ENCODE measurements at places on chromosomes 7 and 10.

- H3K4me1 ChIP-seq: no peaks in the 10 kb centered on the region
- no peak overlapping the region for H3K27ac ChIP-seq
- H3K4me3 ChIP-seq: no peak overlapping the region
- H3K36me3 ChIP-seq: no peaks in the 10 kb centered on the region
- H3K27me3 ChIP-seq: no peaks in the 10 kb centered on the region
Observed at GRCh38 chr10:67306588-67307205, 380.9 kb downstream of the LRRTM3 start.

DNA sequence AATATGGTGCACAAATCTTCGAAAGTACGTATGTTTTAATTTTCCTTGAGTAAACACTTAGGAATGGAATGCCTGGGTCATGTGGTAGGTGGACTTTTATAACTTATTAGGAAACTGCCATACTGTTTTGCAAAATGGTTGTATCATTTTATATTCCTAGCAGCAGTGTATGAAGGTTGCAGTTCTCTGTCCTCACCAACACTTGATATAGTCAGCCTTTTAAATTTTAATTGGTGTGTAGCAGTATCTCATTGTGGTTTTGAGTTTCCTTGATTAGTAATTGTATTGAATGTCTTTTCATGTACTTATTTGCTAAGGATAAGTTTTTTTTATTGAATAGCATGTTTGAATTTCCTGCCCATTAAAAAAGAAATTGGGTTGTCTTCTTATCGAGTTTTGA is 926 bp upstream of the PCBD1 start:
- no peaks in the 10 kb centered on the region for H3K27me3 ChIP-seq
- H3K4me3 ChIP-seq: no peak overlapping the region
- peaks cover 6% of the 10 kb centered on the region for H3K36me3 ChIP-seq
- DNase-seq: no peak
- peak overlapping the region; percentile 72 for H3K27ac ChIP-seq

- H3K36me3 ChIP-seq: no peaks in the 10 kb centered on the region
- no peaks in the 10 kb centered on the region for H3K4me1 ChIP-seq
- no peak for DNase-seq
Observed at GRCh38 chr10:33831591-33831990, 497.1 kb upstream of the NRP1 start.

- peaks cover 9% of the 10 kb centered on the region for H3K4me1 ChIP-seq
- no peak for DNase-seq
- no peak overlapping the region for H3K4me3 ChIP-seq
- no peaks in the 10 kb centered on the region for H3K27me3 ChIP-seq
- peaks cover 35% of the 10 kb centered on the region for H3K36me3 ChIP-seq
- no peak overlapping the region for H3K27ac ChIP-seq
Observed at GRCh38 chr10:109861081-109861480, 62.2 kb downstream of the XPNPEP1 start.

DNA sequence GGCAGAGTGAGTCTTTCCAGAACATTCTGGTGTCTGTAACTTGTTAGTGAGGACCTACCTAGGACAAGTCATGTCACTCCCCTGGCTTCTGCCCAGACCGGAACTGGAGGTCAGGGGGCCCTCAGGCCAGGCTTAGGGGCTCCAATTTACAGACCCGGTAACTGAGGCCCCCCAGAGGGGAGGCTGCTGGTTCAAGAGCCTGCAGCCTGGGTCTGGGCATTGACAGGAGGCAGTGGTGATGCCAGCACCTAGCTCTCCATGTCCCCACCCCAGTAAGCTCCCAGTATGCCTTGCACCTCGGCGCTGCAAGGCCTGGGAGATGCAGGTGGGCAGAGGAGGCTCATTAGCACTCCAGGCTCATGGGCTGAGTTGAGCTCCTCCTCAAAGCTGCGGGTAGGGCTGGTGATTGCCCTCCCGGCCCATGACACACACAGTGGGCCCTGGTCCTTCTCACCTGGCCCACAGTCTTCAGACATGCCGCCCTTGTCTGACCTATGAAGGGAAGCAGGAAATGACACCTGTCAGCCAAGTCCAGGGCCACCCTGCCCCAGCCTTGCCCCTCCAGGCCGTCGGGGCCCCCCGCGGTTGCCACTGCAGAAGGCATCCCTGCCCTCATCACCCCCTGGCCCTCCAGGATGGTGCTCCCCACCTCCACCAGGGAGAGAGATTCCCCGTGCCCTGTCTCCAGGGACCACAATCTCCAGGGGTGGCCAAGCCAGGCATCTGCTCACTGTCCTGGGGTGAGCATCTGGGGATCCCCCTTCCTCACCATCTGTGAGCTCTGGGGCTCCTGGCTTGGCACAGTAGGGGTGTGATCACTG is 88.3 kb upstream of the TMEM248 start:
- no peaks in the 10 kb centered on the region for H3K27me3 ChIP-seq
- no peaks in the 10 kb centered on the region for H3K4me1 ChIP-seq
- DNase-seq: no peak
- no peak overlapping the region for H3K4me3 ChIP-seq

GRCh38 chr10:70967591-70968587 is 79.5 kb upstream of the PCBD1 start:
- peaks cover 17% of the 10 kb centered on the region for H3K27me3 ChIP-seq
- no peak overlapping the region for H3K4me3 ChIP-seq
- DNase-seq: no peak

DNA sequence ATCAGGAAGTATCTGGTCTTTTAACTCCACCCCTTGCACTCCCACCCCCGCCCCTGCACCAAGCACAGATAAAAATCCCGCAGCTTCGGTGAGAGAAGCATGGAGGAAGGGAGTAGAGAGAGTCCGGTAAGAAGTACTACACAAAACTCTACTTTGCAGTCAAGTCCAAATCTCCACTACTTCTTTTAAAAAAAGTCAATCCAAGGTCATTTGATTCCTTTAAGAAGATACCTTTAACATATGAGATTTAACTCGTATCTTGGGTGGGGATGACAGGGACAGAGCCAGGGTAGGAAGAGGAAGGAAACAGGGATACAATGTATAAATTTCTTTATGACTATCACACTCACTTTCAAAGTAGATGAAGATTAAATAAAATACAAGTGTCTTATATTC is 132.1 kb downstream of the NRBF2 start:
- peak overlapping the region; percentile 85 for H3K4me3 ChIP-seq
- peaks cover 11% of the 10 kb centered on the region for H3K4me1 ChIP-seq
- peaks cover 6% of the 10 kb centered on the region for H3K36me3 ChIP-seq
- no peak for DNase-seq

GRCh38 chr7:6268023-6268900 is 4.2 kb downstream of the CYTH3 start:
- no peak overlapping the region for H3K4me3 ChIP-seq
- no peak for DNase-seq
- H3K4me1 ChIP-seq: peaks cover 17% of the 10 kb centered on the region
- no peaks in the 10 kb centered on the region for H3K27me3 ChIP-seq
- H3K27ac ChIP-seq: no peak overlapping the region
- no peaks in the 10 kb centered on the region for H3K36me3 ChIP-seq

DNA sequence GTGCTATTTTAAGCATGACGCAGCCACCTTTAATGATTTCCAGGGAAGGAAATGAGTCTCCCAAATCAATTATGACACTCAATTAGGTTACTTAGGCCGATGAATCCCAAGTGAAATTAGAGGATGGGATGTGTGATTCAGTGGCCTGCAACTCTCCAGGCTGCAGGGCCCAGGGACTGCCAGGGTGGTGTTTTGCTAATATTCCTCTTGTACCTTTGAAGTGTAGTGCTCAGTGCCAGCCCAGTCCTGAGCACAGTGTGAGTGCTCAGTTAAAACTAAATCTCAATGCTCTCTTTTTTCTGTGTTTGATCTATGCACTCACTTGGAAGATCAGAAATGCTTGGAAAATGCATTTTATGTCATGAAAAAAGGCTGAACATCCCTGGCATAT is 51.6 kb downstream of the SEM1 start:
- H3K4me1 ChIP-seq: peaks cover 2% of the 10 kb centered on the region
- H3K4me3 ChIP-seq: no peak overlapping the region
- no peaks in the 10 kb centered on the region for H3K27me3 ChIP-seq
- H3K36me3 ChIP-seq: peaks cover 6% of the 10 kb centered on the region
- no peak overlapping the region for H3K27ac ChIP-seq

DNA sequence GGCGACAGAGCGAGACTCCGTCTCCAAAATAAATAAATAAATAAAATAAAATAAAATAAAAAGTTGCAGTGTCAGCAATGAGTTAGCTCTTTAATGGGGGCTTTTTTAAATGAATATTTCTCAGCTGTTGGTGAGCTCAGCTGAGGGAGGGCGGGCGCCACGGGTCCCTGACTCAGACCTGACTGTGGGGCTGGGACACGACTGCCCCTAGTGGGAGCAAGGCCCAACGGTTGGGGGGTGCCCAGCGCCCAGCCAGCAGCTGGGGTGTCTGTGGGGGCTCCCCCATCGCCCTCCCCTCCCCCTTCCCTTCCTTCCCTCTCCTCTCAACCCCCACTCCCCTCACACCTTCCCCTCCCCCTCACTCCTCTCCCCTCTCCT is 46.6 kb downstream of the PWWP2B start:
- H3K4me1 ChIP-seq: peaks cover 27% of the 10 kb centered on the region
- peak overlapping the region; percentile 95 for H3K27ac ChIP-seq
- DNase-seq: peak; percentile 84
- H3K27me3 ChIP-seq: no peaks in the 10 kb centered on the region

DNA sequence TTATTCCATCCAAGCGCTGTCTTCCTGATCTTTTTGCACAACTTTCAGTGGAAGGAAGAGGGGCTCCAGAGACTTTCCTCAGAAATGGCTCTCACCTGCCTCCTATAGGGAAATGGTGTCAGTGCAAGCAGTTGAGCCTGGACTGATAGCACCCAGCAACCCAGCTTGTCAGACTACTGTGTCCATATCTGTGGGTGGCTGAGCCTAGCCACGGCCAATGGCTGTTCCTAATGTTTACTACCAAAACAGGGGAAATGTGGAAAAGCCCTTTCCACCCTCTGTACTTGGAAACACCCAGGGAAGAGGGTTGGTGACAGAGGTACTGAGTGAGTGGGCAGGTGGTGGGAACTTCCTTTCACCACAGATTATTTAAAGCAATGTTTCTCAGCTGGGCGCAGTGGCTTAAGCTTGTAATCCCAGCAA is 4.3 kb upstream of the YKT6 start:
- peaks cover 2% of the 10 kb centered on the region for H3K36me3 ChIP-seq
- H3K27ac ChIP-seq: no peak overlapping the region
- peaks cover 7% of the 10 kb centered on the region for H3K27me3 ChIP-seq

DNA sequence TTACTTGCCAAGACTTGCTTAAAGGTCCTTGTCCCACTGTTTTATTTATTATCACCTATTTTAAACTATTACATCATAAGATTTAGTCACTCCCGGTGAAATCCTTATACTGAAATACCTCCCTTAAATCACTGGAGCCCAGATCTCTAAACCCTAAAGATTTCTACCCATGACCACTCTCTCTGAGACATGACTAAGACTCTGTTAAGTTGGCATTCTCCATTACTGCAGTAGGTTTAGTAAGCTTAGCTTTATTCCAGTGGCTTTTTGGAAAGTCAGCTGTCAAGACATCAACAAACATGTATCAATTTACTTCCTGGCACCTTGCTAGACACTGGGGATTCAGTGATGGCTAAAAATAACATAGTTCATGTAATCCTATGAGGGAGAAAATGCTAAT is 874.2 kb downstream of the KCNMA1 start:
- no peak overlapping the region for H3K4me3 ChIP-seq
- no peaks in the 10 kb centered on the region for H3K27me3 ChIP-seq
- H3K36me3 ChIP-seq: no peaks in the 10 kb centered on the region
- no peak for DNase-seq

DNA sequence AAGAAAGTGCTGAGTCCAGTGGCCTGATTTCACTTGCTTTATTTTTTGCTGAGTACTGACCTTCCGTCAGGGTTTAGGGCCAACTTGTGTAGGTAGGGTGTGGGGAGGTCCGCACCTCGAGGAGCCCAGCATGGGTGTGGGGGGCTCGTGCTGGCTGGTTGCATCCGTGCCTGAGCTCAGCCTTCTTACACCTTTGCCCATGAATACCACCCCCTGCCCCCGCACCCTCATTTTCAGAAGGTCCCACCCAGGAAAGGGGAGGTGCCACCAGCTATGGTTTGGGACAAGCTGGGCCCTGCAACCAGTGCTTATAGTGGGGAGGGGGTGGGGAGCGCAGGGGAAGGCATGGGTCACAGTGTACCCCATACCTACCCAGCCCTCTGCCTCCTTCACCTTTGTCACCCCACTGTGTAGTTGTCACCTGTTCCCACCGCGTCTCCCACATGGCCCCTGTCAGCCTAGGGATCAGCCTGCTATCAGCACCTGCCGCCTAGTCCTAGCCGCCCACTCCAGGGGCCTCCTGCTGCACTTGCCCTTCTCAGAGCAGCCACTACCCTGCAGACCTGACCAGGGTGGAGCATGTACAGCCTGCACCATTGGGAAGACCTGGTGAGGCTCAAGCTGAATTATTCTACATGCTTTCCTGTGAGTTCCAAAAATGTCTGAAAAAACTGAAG is 146.2 kb upstream of the RET start:
- H3K27me3 ChIP-seq: peaks cover 31% of the 10 kb centered on the region
- H3K4me1 ChIP-seq: peaks cover 7% of the 10 kb centered on the region
- no peak for DNase-seq
- no peak overlapping the region for H3K27ac ChIP-seq

DNA sequence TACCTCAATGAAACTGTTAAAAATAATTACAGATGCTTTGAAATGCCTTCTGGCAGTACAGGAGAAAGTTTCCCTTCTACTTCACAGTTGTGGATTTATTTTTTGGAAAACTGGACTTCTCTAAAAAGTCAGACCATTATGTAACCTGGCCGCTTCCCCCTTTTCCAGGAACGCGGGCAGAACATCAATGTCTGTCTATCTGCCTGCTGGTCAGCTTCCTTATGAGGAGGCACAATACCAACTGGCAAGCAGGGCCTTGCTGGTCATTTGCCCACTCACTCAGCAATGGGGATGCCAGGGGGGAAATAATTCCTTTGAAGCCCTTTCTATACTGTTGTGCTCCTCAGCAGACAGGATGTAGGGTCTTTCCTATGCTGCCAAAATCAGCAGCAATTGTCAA is 22.5 kb upstream of the ADRB1 start:
- H3K27ac ChIP-seq: no peak overlapping the region
- DNase-seq: no peak
- H3K36me3 ChIP-seq: no peaks in the 10 kb centered on the region
- no peaks in the 10 kb centered on the region for H3K27me3 ChIP-seq
- H3K4me3 ChIP-seq: no peak overlapping the region
- peaks cover 24% of the 10 kb centered on the region for H3K4me1 ChIP-seq

DNA sequence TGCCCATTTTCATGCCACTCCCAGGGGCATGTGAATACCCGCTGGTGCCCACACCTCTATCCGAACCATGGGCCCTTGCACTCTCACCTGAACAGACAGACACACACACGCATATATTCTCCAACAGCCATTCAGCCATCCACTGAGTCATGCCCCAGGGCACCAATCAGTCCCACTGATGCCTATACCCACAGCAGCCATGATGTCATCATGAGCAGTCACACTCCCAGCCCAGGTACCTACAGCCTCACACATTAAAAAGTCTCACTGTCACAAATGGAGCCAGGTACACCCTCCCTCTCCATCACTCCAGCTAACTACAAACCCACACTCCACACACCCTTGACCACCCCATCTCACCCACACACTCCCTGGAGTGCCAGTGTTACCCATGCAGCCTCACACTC is 12.2 kb downstream of the VSIR start:
- H3K36me3 ChIP-seq: peaks cover 15% of the 10 kb centered on the region
- no peak for DNase-seq

GRCh38 chr7:50584793-50585408 is 19.7 kb upstream of the DDC start:
- no peaks in the 10 kb centered on the region for H3K4me1 ChIP-seq
- DNase-seq: no peak
- H3K27ac ChIP-seq: no peak overlapping the region
- H3K36me3 ChIP-seq: peaks cover 2% of the 10 kb centered on the region
- H3K27me3 ChIP-seq: peaks cover 12% of the 10 kb centered on the region
- no peak overlapping the region for H3K4me3 ChIP-seq

- H3K27me3 ChIP-seq: peaks cover 8% of the 10 kb centered on the region
- DNase-seq: no peak
- H3K4me3 ChIP-seq: no peak overlapping the region
- peaks cover 6% of the 10 kb centered on the region for H3K4me1 ChIP-seq
Observed at GRCh38 chr10:79165070-79165778, 96.5 kb downstream of the ZMIZ1 start.

Measured in memory B cell (primary cell).